Stimulated activated CD4-positive, alpha-beta T cell treated with anti-CD3 and anti-CD28 coated beads, Interleukin-15, amount 100 ng/mL, for 1 hour (primary cell): ENCODE measurements at places on chromosomes 4 and X.

DNA sequence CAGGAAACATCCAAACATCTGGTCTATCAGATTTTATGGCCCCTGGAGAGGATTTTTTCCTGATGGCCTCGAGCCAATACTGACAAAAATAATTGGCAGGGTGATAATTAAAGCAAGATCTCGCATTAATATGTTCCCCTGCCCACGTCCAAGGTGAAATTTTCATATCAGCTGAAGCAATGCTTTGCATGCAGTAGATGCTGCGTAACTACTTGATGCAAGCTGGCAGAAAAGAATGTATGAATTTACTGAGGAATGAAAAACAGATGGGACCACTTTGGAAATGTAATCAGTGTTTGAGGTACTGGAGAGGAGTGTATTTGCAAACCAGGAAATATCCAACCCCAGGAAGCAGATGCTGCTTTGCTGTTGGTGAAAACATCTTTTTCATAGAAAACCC is 36.8 kb upstream of the REST start:
- no peak for DNase-seq

DNA sequence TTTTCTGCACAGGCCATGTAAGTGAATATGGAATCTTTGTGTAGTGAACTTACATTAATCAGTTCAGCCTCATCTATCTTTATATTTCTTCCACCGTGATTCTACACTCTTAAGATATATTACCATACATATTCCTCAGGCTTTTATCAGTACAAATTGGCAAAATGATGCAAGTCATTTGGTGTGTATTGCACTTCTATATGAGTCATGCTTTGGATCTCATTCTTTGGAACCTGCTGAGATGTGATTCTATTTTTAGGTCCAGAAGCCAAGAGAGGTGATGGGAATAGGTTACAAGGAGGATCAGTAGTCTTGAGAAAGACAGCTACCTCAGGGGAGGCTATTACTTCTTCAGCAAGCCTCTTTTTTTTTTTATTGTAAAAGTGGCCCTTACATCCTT is 204.4 kb downstream of the ZNF330 start:
- DNase-seq, result no peak

DNA sequence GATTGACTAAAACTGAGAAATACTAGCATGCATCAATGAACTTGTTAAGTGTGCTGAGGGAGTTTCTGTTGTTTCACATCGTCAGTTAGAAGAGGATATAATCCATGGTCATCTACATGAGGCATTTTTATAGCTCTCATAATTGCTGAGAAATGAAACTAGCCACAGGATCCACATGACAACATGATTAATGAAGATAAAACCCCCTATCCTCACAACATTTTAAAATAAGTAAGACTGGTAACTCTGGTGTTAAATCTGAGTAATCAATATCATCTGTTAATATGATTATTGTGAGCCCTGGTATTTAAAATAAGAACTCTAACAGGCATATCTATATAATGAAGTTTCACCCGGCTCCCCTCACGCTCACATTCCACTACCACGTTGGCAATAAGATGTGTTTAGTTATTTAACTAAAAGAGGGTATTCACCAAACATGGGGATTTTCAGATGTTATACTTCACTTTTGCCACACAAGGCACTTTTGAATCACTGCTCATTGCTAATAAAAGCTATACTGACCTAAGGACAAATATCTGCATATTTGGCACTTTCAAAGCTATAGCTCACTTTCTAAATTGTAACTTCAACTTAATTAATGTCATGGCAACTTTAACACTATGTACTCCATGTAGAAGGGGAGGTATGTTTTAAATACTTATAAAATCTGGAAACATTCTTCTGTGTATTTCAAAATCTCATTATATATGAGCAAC is 6.7 kb downstream of the UNC5C start:
- DNase-seq, result no peak

GRCh38 chr4:100952590-100952989 is 394.7 kb downstream of the PPP3CA start:
- DNase-seq, result no peak

- DNase-seq, result no peak
Measured at GRCh38 chr4:13833171-13833804, 205.8 kb upstream of the BOD1L1 start.

GRCh38 chr4:38815885-38816782 is 11.5 kb upstream of the TLR1 start:
- no peak for DNase-seq

DNA sequence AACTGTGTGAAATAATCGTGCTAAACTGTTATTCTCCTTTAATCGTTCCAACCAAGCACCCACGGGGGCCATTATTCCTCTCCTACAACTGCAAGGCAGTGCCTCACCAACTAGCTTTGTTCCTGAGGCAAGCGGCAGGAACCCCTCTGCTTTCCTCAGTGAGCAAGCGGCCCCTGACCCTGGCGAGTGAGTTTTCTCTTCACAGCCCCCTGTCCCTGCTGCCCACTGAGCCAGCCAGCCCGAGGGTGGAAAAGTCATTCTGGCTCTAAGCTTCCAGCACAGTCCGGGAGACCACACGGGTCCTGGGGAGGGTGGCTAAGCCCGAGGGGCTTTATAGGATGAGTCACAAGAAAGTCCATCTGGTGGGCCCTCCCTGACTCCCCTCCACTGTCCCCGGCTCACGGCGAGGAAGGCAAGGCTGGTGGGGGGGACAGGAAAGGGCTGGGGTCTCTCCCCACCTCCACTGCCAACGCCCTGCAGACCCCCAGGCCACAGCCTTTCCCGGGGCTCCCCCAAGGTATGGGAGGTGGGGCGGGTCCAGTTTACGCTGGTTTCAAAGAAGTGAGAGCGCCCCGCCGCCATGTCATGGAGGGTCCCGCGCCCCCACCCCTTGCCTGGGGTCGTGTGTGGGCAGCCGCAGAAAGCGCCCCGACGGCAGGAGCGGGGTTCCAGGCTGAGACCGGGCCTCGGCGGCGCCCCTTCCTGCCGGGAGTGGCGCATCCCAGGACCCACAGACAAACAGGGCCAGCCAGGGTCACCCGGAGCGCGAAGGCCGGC is 45.0 kb downstream of the CPLX1 start:
- DNase-seq, result no peak

DNA sequence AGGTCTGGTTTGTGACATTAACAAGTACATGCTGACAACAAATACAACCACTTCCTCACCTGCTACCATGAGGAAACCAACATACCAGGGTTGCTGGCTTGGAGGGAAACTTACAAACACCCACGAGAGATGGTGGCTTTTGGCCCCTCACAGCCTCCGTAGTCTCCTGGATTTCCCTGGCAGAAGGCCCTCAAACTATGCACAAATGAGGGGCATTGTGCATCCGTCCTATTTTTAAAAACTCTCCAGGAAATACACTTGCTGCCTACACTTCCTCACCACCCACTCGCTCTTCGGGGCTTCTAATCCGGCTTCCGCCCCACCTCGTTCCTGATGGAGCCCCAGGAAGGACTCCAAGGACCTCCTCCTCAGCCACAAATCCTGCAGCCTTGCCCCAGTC is 355.0 kb upstream of the GATB start:
- no peak for DNase-seq

GRCh38 chr4:153276971-153277370 is 67.5 kb upstream of the MND1 start:
- DNase-seq, result no peak

GRCh38 chr4:115310641-115311040 is 197.2 kb upstream of the NDST4 start:
- DNase-seq, result no peak

- DNase-seq, result no peak
Measured at GRCh38 chr4:181745933-181746625, 497.1 kb upstream of the TENM3 start.

- no peak for DNase-seq
Measured at GRCh38 chr4:1221155-1221870, 27.6 kb downstream of the CTBP1 start.

GRCh38 chrX:16828124-16828908 is 41.8 kb downstream of the RBBP7 start:
- no peak for DNase-seq

GRCh38 chr4:140871368-140871767 is 115.2 kb upstream of the TBC1D9 start:
- DNase-seq, result no peak

DNA sequence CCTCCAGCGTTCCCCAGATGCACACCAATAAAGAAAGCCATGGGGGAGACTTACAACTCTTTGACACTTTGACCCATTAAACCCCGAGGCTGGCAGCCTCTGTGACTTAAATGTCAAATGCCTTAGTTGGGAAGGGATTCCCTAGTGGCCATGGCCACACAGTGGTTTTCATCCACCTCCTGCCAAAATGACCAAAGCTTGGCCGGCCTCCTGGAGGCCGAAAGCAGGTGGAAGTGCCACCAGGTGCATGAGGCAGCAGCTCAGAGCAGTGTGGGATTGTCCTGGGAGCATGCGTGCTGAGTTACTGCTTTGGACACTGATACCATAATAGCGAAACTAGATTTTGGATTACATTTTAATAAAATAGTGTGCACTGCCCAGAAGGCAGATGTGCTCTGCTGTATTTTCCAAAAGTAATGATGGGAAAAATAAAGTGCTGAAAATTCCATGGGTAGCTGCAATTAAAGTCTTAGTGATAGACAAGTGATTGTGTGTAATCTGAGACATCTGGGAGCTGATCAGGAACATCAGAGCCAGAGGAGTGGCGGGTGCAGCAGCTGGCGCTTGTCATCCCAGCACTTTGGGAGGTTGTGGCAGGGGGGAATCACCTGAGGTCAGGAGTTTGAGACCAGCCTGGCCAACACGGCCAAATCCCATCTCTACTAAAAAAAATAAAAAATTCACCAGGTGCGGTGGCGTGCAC is 39.8 kb upstream of the TADA2B start:
- no peak for DNase-seq

DNA sequence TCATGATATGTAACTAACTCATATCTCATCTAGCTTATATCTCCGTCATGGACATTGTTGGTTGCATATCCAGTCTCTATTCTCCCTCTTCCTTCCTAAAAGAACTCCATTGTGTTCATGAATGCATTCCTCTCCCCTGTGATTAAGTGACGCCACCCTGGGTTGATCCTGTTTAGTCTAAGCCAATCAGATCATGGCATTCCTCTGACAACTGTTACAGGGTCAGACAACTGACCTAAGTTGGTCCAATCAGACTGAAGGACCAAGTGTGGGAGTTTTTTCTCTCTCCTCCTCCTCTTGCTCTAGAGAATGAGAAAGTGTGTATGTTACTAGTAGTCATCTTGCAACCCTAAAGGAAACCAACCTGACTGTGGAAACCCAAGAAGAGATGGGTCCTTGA is 3.6 kb downstream of the APOO start:
- DNase-seq, result no peak

DNA sequence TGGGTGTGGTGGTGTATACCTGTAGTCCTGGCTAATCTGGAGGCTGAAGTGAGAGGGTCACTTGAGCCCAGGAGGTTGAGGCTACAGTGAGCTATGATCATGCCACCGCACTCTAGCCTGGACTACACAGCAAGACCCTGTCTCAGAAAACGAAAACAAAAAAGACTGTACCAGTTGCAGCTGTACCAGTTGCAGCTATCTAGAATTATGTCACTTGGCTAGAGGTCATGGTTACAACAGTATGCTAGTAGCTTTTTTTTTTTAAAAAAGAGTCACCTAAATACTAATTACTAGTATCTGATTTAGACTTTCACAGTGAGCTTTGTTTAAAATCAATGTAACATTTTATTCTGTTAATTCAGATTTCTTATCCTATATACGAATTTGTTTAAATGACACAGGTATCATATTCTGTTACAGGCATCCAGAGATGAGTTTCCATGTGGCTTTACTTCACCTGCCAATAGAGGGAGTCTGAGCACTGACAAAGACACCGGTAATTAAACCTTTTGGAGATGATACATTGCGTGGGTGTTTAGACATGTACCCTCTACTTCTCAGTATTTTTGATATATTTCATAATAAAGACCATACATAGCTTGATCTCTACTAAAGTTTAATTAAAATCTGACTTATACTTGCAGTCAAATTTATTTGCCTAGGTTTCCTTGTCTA is 100.2 kb upstream of the IL13RA1 start:
- DNase-seq, result no peak

DNA sequence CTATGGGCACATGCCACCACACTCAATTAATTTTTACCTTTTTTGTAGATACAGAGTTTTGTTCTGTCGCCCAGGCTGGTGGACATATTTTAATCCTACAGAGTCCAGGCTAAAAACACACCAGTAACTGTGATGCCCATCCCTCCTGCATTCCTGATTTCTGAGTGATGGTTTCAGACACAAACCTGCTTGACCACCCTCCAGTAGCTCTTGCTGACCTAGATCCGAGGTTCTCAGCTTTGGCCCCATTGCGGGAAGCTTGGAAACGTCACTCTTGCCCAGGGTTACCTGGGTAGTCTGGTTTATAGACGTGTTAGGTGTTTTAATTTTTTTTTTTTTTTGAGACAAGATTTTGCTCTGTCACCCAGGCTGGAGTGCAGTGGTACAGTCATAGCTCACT is 7.5 kb downstream of the CD99 start:
- no peak for DNase-seq

DNA sequence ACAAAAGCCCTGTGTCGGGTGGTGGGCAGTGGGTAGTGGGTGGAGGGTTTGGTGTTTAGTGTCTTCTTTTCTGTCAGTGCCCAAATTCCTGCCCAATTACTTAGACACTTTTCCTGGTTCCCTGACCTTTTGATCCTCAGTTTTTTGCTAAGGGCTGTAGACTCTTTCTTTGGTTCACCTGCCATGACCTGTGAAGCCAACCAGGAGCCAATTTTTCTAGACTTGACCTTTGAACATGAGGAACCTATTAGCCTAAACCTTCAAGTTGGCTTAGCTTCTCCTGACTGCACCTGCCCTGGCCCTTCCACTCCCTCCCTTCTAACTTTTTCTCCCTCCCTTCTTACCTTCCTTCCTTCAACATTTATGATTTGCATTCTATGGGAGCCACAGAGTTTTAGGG is 94.5 kb downstream of the MID1IP1 start:
- DNase-seq, result no peak

DNA sequence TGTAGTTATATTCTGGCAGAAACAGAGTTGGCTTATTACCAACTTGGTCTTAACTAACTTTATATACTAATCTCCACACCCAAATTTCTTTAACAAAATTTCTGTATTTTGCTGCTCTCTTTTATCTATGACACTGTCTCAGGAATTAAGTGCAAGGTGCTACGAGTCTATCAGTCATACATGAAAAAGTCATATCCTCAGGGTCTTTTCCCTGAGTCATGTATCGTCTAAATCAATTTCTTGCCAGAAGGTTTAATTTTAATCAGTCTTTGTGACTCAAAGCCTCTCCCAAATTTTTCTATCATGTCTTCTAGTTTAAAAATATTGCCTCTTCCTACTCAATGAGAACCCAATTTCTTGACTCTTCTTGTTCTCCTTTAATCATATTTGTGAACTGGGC is 1803.6 kb upstream of the PCDH7 start:
- DNase-seq, result no peak

DNA sequence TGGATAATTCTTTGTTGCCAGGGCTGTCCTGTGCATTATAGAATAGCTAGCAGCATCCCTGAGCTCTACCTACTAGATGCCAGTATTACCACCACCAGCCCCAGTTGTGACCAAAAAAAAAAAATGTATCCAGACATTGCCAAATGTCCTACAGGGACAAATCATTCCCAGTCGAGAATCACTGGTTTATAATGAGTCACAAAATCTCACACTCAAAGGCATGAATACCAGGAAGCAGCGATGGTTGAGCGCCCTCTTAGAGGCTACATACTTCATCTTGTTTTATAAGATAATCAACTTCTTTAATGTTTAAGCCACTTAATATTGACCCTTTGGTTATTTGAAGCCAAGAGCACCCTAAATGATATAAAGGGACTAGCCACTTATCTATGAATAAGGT is 297.3 kb downstream of the DHX15 start:
- DNase-seq, result no peak
